ENCODE measurements at places on chromosomes 11 and 22. TPM values are rescaled to one million over a fixed set of nuclear protein-coding genes. Genes with fewer than 3 reads are reported as not detected.

GRCh38 chr22:16915701-16916100 lies 90.5 kb upstream of the XKR3 start:
- no peaks in the 10 kb centered on the region for H3K36me3 ChIP-seq
- no peak overlapping the region for H3K4me3 ChIP-seq
- H3K4me1 ChIP-seq = no peaks in the 10 kb centered on the region
- no peak overlapping the region for H3K27ac ChIP-seq
- peaks cover 30% of the 10 kb centered on the region for H3K27me3 ChIP-seq
- no peak for DNase-seq

DNA sequence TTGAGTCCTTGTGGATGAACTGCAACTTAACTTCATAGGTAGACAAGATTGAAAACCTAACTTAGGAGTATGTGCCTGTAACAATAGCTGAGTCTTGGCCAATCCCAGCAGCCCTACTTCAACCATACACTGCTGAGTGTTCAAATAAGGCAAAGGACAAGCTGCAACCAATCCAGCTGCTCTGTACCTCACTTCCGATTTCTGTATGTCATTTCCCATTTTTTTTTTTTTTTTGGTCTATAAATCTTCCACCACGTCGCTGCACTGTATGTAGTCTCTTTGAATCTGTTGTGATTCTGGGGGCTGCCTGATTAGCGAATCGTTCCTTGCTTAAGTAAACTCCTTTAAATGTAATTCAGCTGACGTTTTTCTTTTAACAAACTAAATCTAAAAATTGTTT lies 35.4 kb upstream of the FLI1 start:
- no peak overlapping the region for H3K4me3 ChIP-seq
- H3K4me1 ChIP-seq = peaks cover 27% of the 10 kb centered on the region

P2RX3 gene
- 4.0 TPM for total RNA-seq

DNA sequence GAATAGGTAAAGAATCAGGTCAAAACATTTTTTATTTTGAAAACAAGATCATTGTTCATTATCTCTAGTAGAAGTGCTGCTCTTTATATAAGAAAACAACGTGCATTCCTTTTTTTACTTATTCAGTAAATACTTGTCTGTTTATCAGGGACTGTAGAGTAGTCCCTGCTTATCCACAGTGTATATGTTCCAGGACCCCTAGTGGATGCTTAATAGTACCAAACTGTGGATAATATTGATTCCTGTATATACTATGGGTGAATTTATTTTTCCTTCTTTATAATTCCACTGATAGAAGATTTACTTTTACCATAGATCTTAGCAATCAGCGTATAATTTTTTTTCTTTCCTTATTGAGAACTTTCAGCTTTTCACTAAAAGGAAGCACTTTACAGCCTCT lies 32.6 kb downstream of the CEP295 start:
- no peaks in the 10 kb centered on the region for H3K4me1 ChIP-seq
- H3K4me3 ChIP-seq = no peak overlapping the region
- H3K27me3 ChIP-seq = no peaks in the 10 kb centered on the region
- peaks cover 49% of the 10 kb centered on the region for H3K36me3 ChIP-seq
